ENCODE measurements at places on chromosomes 5 and 9.

GRCh38 chr5:127435821-127436220, 81.6 kb upstream of the PRRC1 start:
- DNase-seq, result no peak

DNA sequence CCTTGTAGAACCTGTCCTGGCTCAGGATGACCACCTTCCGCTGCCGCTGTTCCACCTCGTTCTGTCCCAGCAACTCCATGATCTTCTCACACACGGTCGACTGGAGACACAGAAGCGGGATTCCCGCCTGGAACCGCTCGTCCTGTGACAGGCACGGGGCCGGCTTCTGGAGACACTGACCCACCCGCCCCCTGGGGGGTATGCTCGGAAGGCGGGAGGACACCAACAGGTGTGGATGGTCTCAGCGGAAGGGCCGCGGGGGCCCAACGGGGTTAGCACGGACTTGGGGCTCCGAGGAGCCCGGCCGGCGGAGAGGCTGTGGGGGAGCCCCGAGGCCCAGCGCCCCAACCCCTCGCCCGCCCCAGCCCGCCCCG, 530 bp downstream of the UCK1 start:
- peak; percentile 94 for DNase-seq

DNA sequence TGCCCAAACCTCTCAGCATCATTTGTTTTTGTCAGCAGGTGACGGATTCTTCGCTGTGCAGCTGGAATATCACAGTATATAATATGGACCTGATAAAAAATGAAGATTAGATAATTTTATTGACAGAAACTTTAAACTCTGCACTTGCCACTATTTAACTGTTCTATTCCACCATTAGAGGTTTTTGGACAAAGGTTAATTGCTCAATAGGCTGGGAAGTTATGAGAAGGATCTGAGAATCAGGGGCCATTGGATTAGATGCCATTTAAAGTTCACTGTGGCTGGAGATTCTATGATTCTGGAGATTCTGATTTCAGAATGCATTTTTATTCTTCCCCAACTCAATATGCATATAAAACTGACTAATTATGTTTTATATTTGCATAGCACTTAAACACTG, 59.8 kb upstream of the ANXA1 start:
- no peak for DNase-seq

GRCh38 chr5:43038496-43038989, 1.6 kb downstream of the ANXA2R start:
- no peak for DNase-seq

DNA sequence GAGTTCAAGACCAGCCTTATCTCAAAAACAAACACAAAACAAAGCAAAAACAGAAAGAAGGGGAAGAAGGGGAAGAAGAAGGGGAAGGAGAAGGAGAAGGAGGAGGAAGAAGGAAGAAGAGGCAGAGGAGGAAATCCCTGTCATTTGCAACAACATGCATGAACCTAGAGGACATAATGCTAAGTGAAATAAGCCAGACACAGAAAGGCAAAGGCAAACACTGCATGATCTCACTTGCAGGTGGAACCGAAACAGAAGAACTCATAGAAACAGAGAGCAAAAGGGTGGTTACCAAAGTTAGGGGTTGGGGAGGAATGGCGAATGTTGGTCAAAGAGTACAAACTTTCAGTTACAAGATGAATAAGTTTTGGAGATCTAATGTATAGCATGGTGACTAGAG, 135.4 kb downstream of the UGCG start:
- no peak for DNase-seq

GRCh38 chr5:131505237-131505908, 129.7 kb downstream of the RAPGEF6 start:
- no peak for DNase-seq

- no peak for DNase-seq
Observed at GRCh38 chr5:88734191-88734640, 148.8 kb downstream of the MEF2C start.

GRCh38 chr9:128523199-128523925, 18.8 kb downstream of the GLE1 start:
- no peak for DNase-seq

DNA sequence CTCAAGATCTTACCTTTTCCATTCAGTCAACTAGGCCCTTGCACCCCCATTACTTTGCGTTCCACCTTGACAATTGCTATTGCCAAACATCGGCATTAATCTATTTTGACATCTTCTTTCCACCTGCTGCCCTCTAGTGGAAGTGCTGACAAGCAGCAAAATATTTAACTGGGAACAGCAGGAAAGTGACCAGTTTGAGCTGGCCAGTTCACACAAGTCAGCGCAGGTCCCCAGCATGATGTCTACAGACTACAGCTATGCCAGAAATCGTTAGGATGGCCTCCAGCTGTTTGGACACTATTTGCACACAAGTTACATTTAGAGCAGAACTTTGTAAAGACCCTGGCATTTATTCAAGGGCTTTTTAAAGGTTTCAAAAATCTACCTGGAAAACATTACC, 160.1 kb downstream of the GHR start:
- DNase-seq, result peak; percentile 71

DNA sequence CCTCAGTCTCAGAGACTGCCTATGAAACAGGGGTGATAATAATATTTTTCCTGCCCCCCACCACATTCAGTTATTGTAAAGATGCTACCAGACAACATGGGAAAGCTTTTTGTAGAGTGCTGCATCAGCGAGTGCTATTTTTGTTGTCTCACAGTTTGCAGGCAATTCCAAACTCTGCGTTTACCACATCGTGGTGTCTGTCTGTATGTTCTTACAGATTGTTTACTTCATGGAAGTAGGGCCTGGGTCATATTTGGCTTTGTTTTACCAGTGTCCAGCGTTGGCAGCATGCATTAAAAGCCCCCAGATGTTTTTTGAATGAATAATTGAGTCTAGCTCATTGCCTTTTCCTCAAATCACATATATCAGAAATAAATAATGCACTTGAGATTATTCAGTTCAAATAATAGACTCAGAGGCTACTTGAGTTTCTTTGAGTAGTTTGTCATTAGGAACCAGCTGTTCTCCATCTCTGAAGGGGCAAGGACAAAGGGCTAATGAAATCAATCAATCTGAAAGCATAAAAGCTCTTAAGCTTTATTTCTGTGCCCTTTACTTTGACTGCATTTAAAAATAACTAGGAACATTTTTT, 243.7 kb downstream of the CWC27 start:
- no peak for DNase-seq

DNA sequence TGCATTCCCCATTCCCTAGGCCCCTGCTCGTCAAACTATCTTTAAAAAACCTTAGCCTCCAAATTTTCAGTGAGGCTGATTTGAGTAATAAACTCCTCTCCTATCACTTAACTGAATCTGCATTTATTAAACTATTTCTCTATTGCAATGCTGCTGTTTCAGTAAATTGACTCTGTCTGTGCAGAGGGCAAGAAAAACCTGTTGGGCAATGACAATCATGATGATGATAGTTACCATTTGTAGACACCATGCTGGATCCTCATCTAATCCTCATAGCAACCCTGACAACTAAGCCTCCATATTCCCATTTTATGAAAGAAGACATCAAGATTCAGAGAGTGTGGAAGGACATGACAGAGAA, 212.9 kb downstream of the TRIM32 start:
- no peak for DNase-seq

DNA sequence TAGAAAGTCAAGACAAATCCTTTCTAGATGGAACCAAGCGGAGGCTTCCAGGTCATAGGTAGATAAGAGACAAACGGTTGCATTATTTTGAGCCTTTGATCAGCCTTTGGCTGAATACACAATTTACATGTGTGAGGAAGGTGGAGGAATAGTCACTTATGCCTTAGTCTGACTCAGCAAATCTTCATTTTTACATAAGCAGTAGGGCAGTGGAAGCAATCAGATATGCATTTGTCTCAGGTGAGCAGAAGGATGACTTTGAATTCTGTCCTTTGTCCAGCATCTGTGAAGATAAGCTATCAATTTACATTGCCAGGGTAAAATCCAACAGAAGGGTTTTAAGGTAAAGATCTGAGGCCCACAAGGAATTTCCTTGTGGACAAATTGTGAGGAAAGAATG, 23.8 kb downstream of the TUSC1 start:
- DNase-seq, result no peak

DNA sequence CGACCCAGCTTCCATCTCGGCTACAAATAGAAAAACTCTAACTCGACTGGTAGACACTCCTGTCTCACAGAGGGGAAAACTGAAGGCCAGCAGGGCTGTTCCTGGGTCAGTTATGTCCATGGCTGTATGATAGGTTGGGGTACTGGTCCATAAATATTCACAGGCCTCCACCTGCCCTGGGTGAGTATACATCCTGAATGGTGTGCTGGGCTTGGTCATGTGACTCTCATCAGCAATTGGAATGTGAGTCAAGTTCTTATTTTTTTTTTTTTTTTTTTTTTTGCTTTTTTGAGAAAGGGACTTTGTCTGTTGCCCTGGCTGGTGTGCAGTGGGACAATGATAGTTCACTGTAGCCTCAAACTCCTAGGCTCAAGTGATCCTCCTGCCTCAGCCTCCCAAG, 58.3 kb upstream of the NEK6 start:
- no peak for DNase-seq

GRCh38 chr5:119271758-119272730, 83.8 kb upstream of the TNFAIP8 start:
- no peak for DNase-seq

DNA sequence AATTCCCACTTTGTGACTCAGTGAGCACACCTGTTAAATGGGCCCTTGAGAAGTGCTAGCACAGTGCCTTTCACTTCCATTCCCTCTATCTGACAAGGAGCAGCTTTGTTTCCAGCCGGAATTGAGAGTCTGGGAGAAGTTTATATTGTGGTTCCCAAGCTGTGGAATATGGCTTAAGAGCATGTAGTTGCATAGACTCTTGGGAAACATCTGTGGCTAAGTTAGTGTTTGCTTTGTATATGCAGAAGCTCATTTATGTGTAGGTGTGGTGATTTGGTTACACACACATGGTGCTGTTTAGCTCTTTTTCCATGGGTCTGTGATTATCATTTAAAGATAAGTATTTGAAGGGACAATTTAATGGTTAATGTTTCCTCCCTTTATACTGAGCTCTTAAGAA, 110.5 kb upstream of the HMHB1 start:
- DNase-seq, result no peak

DNA sequence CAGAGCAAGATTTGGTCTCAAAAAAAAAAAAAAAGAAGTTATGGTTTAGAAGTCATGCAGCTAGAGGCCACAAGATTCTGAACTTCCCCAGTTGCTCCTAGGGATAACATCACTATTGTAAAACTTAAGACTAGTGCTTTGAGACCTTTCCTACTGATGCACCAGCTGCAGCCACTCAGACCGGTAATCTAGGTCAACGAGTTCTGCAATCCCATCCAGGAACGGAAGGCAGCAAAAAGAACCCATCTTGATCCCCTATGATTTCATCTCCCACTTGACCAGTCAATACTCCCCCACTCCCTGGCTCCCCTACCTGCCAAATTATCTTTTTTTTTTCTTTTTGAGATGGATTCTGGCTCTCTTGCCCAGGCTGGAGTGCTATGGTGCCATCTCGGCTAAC, 46.9 kb upstream of the TTC39B start:
- no peak for DNase-seq

DNA sequence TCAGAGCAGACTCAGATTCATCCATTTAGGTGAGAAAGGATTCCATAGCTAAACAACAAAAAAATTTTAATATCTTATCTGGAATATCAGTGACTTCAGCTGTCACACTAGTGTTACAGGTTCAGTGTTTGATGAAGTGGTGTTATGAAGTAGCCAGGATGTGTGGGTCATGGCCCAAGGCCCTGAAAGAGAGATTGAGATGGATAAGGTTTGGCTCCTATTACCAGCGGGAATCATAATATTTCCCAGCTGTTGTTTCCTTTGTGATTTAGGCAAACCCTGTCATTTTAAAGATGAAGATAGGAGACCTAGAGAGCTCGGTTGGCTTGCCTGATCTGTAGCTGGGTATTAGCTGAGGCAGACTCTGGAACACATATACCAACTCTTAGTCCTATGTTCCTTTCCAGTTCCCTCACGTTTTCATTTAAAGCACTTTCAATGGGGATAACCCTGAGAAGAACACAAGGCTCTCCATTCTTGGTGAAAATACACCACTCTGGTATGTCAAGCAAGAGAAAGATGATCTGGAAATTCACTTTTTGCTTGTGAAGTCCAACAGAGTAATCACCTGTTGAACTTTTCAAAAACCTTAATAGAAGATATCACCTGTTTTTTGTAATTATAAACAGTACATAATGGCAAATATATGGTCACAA, 54.8 kb downstream of the SV2C start:
- DNase-seq, result no peak

- no peak for DNase-seq
Observed at GRCh38 chr9:33289936-33290246, 425 bp upstream of the NFX1 start.

DNA sequence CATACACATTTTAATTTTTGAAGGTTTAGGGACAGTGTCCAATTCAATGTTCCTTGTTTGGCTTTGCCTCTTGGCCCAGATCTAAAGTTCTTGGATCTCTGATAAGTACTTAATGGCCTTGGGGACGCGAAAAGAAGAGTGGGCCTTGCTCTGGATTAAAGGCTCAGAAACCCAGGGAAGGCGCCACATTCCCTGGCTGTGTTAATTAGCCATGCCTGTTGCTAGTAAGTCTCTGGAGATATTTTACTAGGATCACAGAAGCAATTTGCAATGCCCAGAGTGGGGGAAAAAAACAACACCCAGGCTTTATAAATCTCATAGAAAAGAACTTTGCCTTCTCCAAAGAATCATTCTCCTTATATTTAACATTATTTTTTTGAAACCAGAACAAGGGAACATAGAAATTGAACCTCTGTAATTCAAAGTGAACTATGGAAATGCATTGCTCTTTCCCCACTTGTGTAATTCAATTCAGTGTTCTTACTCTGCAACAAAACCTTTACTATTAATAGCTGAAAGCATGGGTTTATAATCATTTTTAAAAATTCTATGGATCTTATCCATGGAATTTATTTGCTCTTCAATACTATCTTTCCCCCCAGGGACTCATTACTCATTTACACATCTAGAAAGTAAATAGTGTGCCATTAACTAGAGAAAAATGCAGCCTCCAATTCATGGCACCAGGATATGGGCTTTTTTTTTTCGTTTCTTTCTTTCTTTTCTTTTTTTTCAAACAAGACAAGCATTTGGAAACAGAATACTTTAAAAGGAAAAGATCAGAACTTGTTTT, 172.2 kb upstream of the ANKRD55 start:
- DNase-seq, result no peak

DNA sequence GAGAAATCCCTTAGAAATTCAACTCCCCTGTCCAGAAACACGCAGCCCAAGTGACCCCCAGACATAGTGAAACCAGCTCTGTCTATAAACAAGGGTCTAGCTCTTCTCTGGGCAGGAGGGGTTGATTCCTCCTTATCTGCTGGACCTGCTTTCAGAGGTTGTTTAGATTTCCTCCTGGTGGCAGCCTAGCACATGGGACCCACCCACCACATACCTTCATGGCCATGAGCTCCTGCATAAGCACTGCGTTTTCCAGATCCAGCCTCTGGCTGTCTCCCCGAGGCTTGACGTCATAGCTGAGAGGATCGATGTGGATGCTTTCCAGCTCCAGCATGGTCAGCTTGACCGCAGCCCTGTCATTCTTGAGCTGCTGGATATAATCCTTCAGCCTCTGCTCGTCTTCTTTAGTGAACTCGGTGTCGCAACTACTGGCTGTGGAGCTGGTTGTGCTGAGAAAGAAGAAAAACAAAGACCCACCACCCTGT, 77.0 kb downstream of the DCP2 start:
- no peak for DNase-seq

GRCh38 chr9:112334432-112334841, 1.0 kb upstream of the PTBP3 start:
- peak; percentile 31 for DNase-seq
